Glutamatergic neuron (in vitro differentiated cells): ENCODE measurements at places on chromosomes 3 and 15. TPM values are rescaled to one million over a fixed set of nuclear protein-coding genes. Genes with fewer than 3 reads are reported as not detected.
A peak's percentile ranks its signal among the peaks of the same experiment; 100 is the strongest.

DNAH12 gene
- 0.22 TPM for total RNA-seq

DNA sequence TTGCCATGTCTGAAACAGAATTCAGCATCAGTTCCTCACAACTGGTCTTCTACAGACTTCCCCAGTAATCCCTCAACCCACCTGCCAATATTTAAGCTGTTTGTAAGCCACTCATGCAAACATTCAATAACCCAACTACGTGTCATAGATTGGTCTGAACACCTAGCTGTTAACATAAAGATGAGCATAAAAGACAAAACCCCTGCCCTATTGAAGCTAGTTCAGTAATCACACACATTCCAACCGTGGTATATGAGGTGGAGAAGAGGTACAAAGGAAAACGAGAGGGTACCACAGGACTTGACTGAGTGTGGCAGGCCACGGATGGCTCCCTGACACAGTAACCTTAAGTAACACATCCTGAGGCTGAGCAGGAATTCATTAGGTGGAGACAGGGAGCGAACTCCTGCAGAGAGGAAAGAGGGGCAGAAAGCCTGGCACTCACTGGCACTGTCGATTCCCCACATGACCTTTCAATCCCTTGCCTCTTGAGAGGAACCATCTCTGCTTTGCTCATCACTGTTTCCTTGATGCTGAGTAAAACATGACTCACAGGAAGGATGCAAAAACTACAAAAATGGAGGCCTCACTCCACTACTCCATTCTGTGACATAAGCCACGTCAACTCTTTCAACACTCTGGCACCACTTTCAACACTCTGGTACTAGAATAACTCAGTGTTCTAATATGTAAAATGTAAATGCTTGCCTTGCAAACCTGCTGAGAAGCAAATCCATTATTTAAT is 31.3 kb downstream of the RPN1 start:
- H3K27me3 ChIP-seq: peaks cover 4% of the 10 kb centered on the region
- DNase-seq: no peak
- no peaks in the 10 kb centered on the region for H3K36me3 ChIP-seq
- H3K4me1 ChIP-seq: peaks cover 8% of the 10 kb centered on the region
- peak overlapping the region; percentile 85 for H3K27ac ChIP-seq

DNA sequence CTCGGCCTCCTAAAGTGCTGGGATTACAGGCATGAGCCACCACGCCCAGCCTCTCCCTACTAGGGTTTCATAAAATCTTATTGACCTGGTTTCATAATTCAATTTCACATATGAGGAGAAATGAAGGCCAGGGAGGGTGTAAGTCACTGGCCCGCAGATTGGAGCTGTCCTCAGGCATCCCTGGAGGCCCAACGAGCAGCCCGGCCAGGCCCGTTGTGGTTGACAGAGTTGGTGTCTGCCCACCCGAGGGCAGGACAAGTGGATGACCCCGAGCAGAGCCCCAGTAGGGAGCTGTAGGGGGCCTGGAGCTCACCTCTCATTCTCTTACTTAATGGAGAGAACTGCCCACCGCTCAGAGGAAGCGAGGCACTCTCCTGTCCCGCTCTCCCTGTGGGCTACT is 78.9 kb downstream of the CPN2 start:
- no peak overlapping the region for H3K4me3 ChIP-seq
- H3K27me3 ChIP-seq: peaks cover 11% of the 10 kb centered on the region
- no peak for DNase-seq
- H3K36me3 ChIP-seq: no peaks in the 10 kb centered on the region

- no peak for DNase-seq
- H3K27me3 ChIP-seq: peaks cover 6% of the 10 kb centered on the region
- no peak overlapping the region for H3K4me3 ChIP-seq
Measured at GRCh38 chr3:141257961-141258360, 26.3 kb downstream of the PXYLP1 start.

DNA sequence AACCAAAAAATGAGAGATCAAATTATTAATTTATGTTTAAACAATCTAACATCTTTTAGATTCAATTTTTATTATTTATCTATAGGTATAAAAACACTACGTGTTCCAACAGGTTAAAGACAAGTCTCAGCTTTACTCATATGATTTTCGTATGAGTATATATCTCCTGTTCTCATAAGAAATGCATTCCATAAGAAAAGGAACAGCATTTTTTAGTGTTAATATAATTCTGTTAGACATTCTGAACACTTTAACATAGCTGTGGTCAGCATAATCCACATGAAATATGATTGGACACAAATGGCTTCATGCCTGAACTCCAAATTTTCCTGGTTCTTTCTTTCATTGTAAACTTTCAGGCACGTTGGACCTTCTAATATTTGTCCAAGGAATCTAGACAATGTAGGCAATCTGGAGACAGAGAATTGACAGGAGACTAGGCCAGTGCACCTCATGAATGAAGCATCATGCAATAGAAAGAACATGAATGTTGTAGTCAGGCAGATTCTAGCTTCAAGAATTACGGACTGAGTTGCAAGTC is 1122.0 kb upstream of the ALCAM start:
- H3K36me3 ChIP-seq: peaks cover 11% of the 10 kb centered on the region
- DNase-seq: no peak
- H3K27ac ChIP-seq: no peak overlapping the region
- no peak overlapping the region for H3K4me3 ChIP-seq
- peaks cover 3% of the 10 kb centered on the region for H3K27me3 ChIP-seq
